ENCODE measurements at places on chromosomes 1 and 21.

DNA sequence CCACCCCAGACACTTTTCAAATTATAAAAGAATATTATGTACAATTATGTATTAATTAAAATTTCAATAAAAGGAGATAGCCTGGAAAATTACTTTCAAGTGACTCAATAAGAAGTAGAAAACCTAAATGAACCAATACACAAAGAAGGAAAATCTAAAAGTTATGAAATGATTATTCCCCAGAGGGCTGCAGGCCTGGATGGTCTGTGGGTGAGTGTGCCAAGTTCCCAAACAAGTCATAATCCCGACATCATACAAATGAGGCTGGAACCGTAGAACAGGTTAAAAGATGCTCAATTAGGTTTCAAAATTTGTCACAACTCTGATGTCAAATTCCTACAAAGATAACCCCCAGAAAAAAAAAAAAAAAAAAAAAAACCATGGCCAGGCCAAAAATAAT is 12.7 kb downstream of the SPATC1L start:
- no peak for DNase-seq

DNA sequence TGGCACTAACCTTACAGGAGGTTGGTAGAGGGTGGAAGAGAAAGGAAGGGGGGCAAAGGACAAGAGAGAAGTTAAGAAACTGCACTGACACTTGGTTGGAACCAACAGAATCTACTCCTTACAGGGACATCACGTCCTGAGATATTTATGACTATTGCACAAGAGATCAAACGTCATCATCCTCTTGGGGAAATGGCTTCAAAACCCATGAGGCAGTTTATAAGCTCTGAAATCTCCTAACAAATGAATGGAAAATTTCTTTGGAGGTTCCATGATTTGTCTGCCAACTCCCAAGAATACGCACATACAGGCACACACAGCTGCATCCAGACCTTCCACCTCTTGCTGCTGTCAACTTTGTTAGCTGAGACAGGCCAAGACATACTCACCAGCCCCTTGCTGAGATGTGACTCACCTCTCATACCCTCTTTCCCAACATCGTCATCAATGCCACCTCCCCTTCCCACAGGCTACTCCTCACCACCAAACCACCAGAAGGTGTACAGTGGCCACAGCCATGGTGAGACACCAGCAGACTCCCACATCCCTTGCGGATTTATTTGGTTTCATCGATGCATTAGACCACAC is 135.5 kb downstream of the SETD4 start:
- DNase-seq: peak; percentile 84

DNA sequence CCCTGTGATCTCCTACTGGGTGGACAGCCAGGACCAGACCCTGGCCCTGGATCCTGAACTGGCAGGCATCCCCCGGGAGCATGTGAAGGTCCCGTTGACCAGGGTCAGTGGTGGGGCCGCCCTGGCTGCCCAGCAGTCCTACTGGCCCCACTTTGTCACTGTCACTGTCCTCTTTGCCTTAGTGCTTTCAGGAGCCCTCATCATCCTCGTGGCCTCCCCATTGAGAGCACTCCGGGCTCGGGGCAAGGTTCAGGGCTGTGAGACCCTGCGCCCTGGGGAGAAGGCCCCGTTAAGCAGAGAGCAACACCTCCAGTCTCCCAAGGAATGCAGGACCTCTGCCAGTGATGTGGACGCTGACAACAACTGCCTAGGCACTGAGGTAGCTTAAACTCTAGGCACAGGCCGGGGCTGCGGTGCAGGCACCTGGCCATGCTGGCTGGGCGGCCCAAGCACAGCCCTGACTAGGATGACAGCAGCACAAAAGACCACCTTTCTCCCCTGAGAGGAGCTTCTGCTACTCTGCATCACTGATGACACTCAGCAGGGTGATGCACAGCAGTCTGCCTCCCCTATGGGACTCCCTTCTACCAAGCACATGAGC is 17.2 kb upstream of the SLC25A44 start:
- DNase-seq: no peak

DNA sequence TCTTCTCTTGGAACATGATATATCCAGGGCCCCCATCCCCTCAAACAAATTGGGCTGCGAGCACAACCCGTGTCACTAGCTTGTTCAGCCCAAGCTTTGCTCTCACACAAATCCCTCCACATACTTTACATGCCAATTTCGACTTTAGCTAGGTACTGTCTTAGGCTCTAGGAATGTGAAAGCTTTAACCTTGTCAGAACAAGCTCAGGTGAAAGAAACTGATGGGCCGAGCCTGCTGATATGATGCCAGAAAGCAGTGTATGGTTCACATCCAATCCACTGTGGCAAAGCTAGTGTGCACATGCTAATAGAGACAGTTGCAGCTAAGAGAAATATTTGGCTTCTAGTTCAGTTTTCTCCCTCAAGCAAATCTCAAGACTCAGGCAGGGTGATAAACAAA is 79.5 kb downstream of the TNFSF18 start:
- no peak for DNase-seq
